Mesothelial cell of epicardium (in vitro differentiated cells): ENCODE measurements at places on chromosomes 12 and 14.

DNA sequence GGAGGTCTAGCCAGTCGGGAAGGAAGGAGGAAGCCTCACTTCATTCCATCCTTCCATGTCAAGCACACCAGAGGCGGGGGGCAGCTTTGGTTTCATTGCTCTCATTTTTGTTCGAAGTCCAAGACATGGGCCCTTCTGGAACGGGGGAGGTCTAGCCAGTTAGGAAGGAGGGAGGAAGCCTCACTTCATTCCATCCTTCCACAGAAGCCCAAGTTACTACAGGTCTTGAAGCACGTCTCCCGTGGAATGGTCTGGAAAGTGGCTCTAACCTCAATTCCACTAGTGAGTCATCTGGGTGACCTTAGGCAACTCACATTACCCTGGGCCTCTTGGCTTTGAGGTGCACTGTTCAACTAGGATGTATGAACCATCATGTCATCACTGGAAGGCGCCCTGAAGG is 156.3 kb downstream of the NTF3 start:
- H3K27me3 ChIP-seq = no peaks in the 10 kb centered on the region
- H3K27ac ChIP-seq = no peak overlapping the region
- H3K4me1 ChIP-seq = peaks cover 17% of the 10 kb centered on the region
- DNase-seq = no peak

DNA sequence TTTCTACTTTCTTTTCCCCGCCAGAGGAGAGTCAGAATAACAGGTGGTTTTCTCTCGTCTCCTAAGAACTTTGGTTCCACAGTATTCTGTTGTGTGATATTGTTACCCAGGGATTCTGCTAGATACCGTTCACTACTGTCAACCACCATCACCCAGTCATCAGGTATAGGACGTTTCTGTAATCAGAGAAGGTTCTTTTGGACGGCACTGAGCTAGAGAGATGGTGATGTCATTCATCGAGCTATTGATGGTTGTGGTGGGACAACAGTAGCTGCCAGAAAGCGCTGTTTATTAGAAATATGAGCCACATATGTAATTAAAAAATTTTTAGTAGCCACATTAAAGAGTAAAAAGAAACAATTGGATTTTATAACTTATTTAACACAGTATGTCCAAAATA is 17.0 kb downstream of the ERC1 start:
- DNase-seq = no peak
- no peaks in the 10 kb centered on the region for H3K4me1 ChIP-seq
- H3K4me3 ChIP-seq = no peak overlapping the region
- H3K27me3 ChIP-seq = no peaks in the 10 kb centered on the region
- no peak overlapping the region for H3K27ac ChIP-seq
- H3K36me3 ChIP-seq = no peaks in the 10 kb centered on the region

DNA sequence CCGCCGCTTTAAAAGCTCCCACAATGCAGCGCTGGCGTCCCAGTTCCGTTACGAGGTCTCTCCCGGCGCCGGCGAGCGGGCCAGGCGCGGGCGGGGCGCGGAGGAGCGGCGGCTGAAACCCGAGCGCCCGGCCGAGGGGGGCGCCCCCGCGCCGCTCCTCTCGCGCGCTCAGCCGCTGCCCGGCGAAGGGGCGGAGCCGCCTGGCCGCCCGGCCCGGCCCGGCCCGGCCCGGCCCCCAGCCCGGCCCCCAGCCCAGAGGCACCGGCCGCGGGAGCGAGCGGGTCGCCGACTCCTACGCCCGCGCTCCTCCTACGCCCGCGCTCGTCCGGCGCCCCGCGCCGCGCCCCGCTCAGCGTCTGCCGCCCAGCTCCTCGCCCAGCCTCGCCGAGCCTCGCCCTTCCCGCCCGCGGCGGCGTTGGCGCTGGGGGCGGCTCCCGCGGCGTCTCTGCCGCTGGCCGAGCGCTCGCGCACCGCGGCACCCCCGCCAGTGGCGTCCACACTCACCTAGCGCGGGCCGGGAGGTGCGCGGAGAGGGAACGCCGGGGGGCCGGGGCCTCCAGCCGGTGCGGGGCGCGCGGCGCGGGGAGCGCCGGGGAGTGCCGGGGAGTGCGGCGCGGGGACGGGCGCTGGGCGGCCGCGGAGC is at the start of gene RASSF8:
TSS of gene RASSF8 (plus strand) at position 255 of the 643 bp plus-strand sequence. CDS start 96,662 bp downstream, outside the sequence.
- peak; percentile 55 for DNase-seq
- peaks cover 9% of the 10 kb centered on the region for H3K36me3 ChIP-seq
- no peaks in the 10 kb centered on the region for H3K27me3 ChIP-seq
- peak within 1 kb of the TSS; percentile 96 for H3K4me3 ChIP-seq

DNA sequence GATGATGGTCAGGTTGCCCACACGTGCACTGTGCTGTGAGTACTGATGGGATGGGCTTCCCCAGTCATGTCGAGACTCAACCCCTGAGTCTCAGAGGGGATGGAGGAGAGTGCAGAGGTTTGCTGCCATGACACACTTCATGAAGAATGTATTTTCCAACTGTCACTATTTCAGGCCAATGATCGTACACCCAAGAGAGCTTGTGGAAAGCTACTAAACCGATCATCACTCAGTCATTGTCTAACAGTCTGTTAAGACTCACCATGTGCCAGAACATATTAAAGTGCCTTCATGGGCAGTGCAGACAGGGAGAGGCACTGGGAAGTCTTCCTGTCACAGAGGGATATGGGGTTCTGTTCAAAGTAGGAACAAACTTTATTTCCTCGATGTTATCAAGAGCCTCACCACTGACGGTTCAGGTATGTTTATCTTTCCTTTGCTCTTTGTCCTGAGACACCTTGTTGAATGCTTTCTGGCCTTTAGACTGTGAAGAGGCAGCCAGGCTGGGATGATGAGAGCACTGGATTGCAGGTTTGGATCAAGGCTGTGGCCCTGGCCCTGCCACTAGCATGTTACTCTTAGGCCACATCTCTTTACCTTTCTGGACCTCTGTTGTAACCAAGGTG is 41.6 kb upstream of the NTF3 start:
- no peak for DNase-seq
- H3K36me3 ChIP-seq = no peaks in the 10 kb centered on the region
- H3K4me1 ChIP-seq = peaks cover 3% of the 10 kb centered on the region
- H3K27ac ChIP-seq = no peak overlapping the region

GRCh38 chr14:50688875-50689274 is 20.8 kb upstream of the SAV1 start:
- H3K36me3 ChIP-seq = no peaks in the 10 kb centered on the region
- no peak overlapping the region for H3K27ac ChIP-seq
- H3K4me1 ChIP-seq = no peaks in the 10 kb centered on the region
- H3K27me3 ChIP-seq = no peaks in the 10 kb centered on the region
- no peak overlapping the region for H3K4me3 ChIP-seq
- DNase-seq = no peak

- H3K36me3 ChIP-seq = no peaks in the 10 kb centered on the region
- H3K27ac ChIP-seq = no peak overlapping the region
- H3K4me1 ChIP-seq = peaks cover 4% of the 10 kb centered on the region
- H3K4me3 ChIP-seq = no peak overlapping the region
- H3K27me3 ChIP-seq = peaks cover 6% of the 10 kb centered on the region
- no peak for DNase-seq
These were observed 4.8 kb upstream of the NINJ2 start for GRCh38 chr12:668090-668481.

- no peaks in the 10 kb centered on the region for H3K4me1 ChIP-seq
- no peak overlapping the region for H3K27ac ChIP-seq
- H3K36me3 ChIP-seq = no peaks in the 10 kb centered on the region
- DNase-seq = no peak
These were observed 366.4 kb downstream of the IPO8 start for GRCh38 chr12:30329281-30329680.

- H3K4me1 ChIP-seq = peaks cover 36% of the 10 kb centered on the region
- H3K36me3 ChIP-seq = no peaks in the 10 kb centered on the region
- no peaks in the 10 kb centered on the region for H3K27me3 ChIP-seq
- no peak overlapping the region for H3K4me3 ChIP-seq
- H3K27ac ChIP-seq = no peak overlapping the region
These were observed 20.3 kb upstream of the DRAM1 start for GRCh38 chr12:101857043-101857558.

DNA sequence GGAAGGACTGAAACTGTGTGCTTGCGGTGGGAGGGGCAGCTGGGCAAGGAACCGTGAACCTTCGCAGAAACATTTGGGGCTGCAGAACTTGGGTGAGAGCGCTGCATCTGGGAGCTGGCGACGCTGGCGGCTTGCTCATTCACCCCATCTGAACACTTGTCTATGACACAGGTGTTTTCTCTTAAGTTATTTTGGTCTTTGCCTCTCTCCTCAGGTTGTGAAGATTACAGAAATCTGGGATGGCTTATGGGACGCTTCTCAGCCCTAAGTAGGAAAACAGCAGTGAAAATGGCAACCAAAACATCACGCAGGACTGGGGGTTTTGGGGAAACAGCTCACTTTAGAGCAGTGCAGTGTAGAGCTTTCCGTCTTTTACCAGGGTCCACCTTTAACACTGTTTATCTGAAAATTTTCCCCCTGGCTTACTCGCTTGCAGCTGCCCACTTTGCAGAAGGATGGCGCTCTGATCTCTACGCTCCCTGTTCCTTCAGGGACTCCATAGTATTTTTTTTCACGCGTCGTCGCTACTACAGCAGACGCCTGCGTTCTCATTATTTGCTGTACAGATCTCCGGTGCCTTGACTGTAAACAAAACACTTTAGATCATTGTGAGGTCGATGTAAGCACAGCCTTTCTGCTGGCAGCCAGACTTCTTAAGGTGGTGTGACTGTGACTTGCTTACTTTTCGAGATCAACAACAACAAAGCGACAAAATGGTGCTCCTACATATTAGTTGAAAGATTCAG is 2.7 kb upstream of the CDKN1B start:
- DNase-seq = no peak
- no peaks in the 10 kb centered on the region for H3K27me3 ChIP-seq
- H3K4me1 ChIP-seq = peaks cover 39% of the 10 kb centered on the region
- H3K27ac ChIP-seq = no peak overlapping the region
- H3K4me3 ChIP-seq = peak overlapping the region; percentile 46
- peaks cover under 1% of the 10 kb centered on the region for H3K36me3 ChIP-seq

GRCh38 chr12:12032260-12032791 is 38.4 kb upstream of the BCL2L14 start:
- peak overlapping the region; percentile 62 for H3K4me3 ChIP-seq
- H3K4me1 ChIP-seq = peaks cover 4% of the 10 kb centered on the region
- no peak for DNase-seq
- no peak overlapping the region for H3K27ac ChIP-seq

DNA sequence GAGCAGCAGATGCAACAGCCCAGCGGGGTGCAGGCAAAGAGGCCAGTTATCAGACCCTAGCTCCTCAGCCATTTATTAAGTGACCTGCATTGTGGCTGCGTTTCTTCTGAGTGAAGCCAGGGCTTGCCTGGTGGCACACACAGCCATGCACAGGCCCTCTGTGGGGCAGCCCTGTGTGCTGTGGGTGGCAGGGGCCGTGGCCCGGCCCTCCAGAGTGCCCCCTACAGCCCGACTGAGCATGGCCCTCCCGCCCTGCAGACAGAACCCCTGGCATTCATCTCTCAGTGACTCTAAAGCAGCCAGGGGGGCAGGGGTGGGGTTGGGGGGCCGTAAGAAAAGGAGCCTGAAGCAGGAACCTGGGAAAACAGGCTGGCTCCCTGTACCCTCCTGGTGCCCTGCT is 226.0 kb upstream of the PWP1 start:
- H3K36me3 ChIP-seq = no peaks in the 10 kb centered on the region
- no peaks in the 10 kb centered on the region for H3K27me3 ChIP-seq
- no peak overlapping the region for H3K27ac ChIP-seq
- no peak overlapping the region for H3K4me3 ChIP-seq
- DNase-seq = no peak

GRCh38 chr14:104316723-104317491 is 178.5 kb downstream of the KIF26A start:
- no peak overlapping the region for H3K4me3 ChIP-seq
- H3K36me3 ChIP-seq = no peaks in the 10 kb centered on the region
- peaks cover 20% of the 10 kb centered on the region for H3K27me3 ChIP-seq
- H3K4me1 ChIP-seq = peaks cover 2% of the 10 kb centered on the region
- DNase-seq = peak; percentile 34

DNA sequence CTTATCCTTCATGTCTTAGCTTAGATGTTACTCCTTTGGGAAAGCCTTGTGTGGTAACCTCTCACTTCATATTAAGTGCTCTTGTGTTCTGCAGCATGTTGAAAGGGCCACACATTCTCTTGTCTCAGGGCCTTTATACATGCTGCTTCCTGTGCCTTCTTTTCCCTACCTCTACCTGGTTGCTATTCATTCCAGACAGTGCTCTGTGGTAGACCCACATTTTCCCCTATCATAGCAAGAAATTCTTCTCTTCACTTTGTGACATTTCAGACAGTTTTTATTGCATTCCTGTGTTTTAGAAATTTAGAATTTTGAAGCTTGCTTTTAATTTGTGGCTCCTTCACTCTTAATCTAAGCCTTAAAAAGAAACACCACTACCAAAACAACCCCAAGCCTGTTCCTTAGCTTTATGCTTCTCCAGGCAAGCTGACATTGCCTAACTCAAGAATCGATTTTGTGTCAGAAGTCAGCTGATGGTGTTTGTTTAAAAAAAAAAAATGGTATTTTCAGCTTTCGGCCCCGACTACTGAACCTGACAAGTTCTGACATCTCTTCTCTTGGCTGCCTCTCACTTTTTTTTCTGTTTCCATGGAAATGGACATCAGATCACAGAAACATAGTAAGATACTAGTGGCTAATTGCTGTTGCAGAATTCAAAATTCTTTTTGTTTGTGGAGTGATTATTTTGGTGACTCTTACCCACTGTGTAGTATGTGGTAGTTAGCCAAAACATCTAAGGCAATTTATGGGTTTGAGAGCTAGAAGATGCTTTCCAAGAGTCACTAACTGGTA is 156.3 kb downstream of the NUBPL start:
- H3K4me1 ChIP-seq = peaks cover 10% of the 10 kb centered on the region
- H3K36me3 ChIP-seq = peaks cover 12% of the 10 kb centered on the region
- no peak overlapping the region for H3K4me3 ChIP-seq
- no peaks in the 10 kb centered on the region for H3K27me3 ChIP-seq
- DNase-seq = no peak

DNA sequence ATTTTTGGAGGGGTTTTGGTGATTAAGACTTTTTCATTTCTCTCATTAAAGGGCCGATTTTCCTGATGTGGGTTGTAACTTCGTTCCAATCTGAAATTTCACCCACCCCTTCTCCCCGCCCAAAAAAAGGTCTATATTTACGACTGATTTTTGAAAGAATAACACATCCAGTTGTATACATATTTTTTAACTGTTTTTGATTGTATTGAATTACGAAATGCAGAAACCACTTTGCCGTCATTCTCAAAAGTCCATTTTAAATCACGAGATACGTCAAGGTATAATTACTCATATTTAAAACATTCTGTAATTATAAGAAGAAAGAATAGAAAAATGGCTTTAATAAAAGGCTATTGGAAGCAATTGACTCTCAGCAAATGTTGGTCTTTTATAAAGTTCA is 520.7 kb downstream of the MED13L start:
- peaks cover 86% of the 10 kb centered on the region for H3K4me1 ChIP-seq
- no peaks in the 10 kb centered on the region for H3K27me3 ChIP-seq
- H3K27ac ChIP-seq = peak overlapping the region; percentile 95
- DNase-seq = no peak
- H3K36me3 ChIP-seq = no peaks in the 10 kb centered on the region
- H3K4me3 ChIP-seq = peak overlapping the region; percentile 59

- H3K27me3 ChIP-seq = peaks cover 2% of the 10 kb centered on the region
- H3K36me3 ChIP-seq = peaks cover 2% of the 10 kb centered on the region
- H3K4me3 ChIP-seq = no peak overlapping the region
These were observed 141.3 kb downstream of the TSPAN9 start for GRCh38 chr12:3218228-3219171.

DNA sequence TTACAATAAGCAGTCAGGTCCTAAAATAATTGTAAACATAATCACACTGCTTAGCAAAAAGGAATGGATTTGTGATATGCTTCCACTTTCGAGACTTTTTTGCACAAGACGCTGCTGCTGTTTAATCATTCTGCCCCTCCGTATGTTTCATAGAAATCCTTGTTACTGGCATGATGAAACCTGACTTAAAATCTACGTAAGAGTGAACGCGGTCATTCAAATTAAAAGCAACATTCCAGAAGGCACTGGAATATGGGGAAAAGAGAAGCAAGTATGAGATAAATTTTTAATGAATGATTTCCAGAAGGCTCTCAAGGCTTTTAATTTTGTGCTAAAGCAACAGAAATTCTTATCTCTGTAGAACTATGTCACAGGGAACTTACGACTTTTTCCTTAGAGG is 1.1 kb downstream of the CNIH1 start:
- no peak for DNase-seq
- peaks cover 52% of the 10 kb centered on the region for H3K4me1 ChIP-seq
